ENCODE measurements at places on chromosomes 4 and X. TPM values are rescaled to one million over a fixed set of nuclear protein-coding genes. Genes with fewer than 3 reads are reported as not detected.

TIGD4 gene
- not detected for total RNA-seq

RWDD4 gene
- total RNA-seq, result 30.5 TPM

BGN gene
- total RNA-seq, result 0.08 TPM

RIPPLY1 gene
- total RNA-seq, result not detected

APLN gene
- total RNA-seq, result 2.6 TPM

CSAG1 gene
- not detected for total RNA-seq

PTPN13 gene
- 16.0 TPM for total RNA-seq

IQSEC2 gene
- 4.8 TPM for total RNA-seq

BDH2 gene
- total RNA-seq, result 36.8 TPM

NUP62CL gene
- not detected for total RNA-seq

PARM1 gene
- total RNA-seq, result not detected

NDNF gene
- total RNA-seq, result not detected

RAB9B gene
- total RNA-seq, result 1.7 TPM

TMEM47 gene
- 46.1 TPM for total RNA-seq

AREG gene
- 0.25 TPM for total RNA-seq

SHROOM4 gene
- total RNA-seq, result 6.6 TPM

SCRG1 gene
- not detected for total RNA-seq

STARD8 gene
- total RNA-seq, result 2.4 TPM

LAS1L gene
- total RNA-seq, result 43.8 TPM

TMEM144 gene
- 0.06 TPM for total RNA-seq

CPLX1 gene
- not detected for total RNA-seq

EPHA5 gene
- total RNA-seq, result not detected

TASL gene
- total RNA-seq, result not detected

GPM6B gene
- total RNA-seq, result not detected

TMPRSS11A gene
- not detected for total RNA-seq

AP1AR gene
- 35.3 TPM for total RNA-seq

HOPX gene
- total RNA-seq, result 4.3 TPM

TAF7L gene
- total RNA-seq, result 0.08 TPM

MAP9 gene
- total RNA-seq, result 3.1 TPM

STK26 gene
- 0.11 TPM for total RNA-seq

All from SJSA1 (cell line).